Progenitor cell of endocrine pancreas (in vitro differentiated cells): ENCODE measurements at places on chromosomes 2 and 18.

GRCh38 chr2:1567556-1568344 is 154.5 kb downstream of the TPO start:
- DNase-seq, result no peak
- H3K27ac ChIP-seq, result no peak overlapping the region
- H3K36me3 ChIP-seq, result no peaks in the 10 kb centered on the region
- peaks cover 3% of the 10 kb centered on the region for H3K27me3 ChIP-seq
- H3K4me1 ChIP-seq, result no peaks in the 10 kb centered on the region

DNA sequence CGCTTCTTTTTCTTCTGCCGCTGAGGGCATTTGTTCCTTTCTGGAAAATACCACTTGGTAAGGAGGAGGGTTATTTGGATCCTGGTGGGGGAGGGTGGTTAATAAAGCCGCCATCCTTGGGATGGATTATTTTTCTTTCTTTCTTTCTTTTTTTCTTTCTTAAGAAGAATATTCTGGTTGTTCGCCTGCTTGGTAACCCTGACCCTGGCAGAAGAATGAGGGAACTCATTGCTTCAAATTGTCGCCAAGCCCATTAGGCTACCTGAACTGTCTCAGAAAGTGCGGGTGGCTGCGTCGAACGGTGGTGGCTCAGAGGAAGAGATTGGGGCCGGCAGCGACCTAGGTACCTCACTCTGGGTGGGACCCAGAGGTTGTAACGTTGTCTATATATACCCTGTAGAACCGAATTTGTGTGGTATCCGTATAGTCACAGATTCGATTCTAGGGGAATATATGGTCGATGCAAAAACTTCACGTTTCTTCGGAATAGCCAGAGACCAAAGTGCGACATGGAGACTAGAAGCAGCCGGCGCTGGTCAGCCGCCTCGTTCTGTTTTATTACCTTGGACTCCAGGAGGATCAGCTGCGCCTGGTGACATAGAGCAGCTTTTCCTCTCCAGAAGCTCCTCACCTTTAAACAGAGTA is 1.3 kb upstream of the HOXD4 start:
- no peak overlapping the region for H3K27ac ChIP-seq
- H3K36me3 ChIP-seq, result no peaks in the 10 kb centered on the region
- no peak for DNase-seq

DNA sequence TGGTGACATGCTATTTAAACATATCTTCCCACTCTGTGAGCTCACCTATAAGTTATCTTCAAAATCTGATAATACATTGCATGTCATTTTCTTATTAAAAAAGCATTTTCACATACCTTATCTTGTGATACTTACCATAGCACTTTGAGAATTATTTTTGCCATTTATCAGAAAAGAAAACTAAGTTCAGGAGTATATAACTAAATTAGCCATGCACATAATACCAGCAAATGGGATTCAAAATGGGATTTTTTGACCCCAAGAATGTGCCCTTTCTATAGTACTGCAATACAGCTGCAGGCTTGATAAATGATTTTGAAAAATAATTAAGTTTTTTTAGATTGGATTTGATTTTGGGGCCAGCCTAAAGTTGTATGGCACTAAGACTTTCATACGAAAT is 41.2 kb downstream of the SLC8A1 start:
- no peak overlapping the region for H3K4me3 ChIP-seq
- H3K27ac ChIP-seq, result no peak overlapping the region

DNA sequence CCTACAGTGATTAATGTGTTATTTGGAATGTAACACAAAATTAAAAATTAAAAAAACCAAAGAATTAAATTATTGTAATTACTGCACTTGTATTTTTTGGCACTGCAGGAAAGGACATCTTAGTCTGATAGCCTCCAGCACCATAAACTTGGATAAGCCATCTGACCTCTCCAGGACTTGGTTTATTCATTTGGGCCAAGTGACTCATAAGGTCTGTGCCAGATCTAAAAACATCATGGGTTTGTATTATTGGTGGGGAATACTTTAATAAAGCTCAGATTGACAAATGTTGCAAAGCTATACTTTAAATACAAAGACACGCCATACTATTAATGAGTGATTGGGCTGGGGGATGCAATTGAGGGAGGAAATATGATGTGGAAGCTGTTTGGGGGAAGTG is 225.2 kb downstream of the ZNF521 start:
- H3K4me3 ChIP-seq, result no peak overlapping the region
- DNase-seq, result no peak
- H3K36me3 ChIP-seq, result peaks cover 4% of the 10 kb centered on the region
- H3K27me3 ChIP-seq, result peaks cover 3% of the 10 kb centered on the region

DNA sequence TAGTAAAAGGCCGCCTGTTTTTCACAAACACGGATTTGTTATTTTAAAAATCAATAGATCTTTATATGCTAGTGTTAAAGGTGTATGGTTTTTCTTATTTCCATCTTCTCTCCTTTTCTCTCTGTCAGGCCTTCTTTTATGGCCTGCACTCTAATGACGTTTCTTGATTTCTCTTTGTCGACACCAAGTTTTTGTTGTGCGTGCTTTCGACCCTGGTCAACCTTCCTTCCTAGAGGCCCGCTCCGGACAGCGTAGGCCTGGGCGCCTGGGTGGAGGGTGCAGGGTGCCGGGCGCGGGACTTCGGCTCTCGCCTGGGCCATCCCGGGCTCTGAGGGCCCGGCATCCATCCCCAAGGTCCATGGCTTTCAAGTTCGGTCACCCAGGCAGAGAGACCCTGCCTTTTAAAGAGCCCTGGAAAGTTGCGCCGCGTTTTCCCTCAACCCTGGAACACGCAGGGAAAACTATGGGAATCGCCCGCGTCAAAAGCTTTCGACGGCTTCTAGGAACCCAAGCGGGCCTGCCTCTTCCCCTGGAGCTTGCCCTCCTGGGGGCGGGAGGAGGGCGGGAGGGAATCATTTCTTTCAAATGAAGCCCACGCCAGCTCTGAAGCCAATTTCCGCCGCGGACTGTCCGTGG is 4.1 kb upstream of the SATB2 start:
- no peak overlapping the region for H3K4me3 ChIP-seq
- H3K27me3 ChIP-seq, result peaks cover 78% of the 10 kb centered on the region
- peak overlapping the region; percentile 42 for H3K27ac ChIP-seq
- H3K4me1 ChIP-seq, result peaks cover 11% of the 10 kb centered on the region
- no peak for DNase-seq

DNA sequence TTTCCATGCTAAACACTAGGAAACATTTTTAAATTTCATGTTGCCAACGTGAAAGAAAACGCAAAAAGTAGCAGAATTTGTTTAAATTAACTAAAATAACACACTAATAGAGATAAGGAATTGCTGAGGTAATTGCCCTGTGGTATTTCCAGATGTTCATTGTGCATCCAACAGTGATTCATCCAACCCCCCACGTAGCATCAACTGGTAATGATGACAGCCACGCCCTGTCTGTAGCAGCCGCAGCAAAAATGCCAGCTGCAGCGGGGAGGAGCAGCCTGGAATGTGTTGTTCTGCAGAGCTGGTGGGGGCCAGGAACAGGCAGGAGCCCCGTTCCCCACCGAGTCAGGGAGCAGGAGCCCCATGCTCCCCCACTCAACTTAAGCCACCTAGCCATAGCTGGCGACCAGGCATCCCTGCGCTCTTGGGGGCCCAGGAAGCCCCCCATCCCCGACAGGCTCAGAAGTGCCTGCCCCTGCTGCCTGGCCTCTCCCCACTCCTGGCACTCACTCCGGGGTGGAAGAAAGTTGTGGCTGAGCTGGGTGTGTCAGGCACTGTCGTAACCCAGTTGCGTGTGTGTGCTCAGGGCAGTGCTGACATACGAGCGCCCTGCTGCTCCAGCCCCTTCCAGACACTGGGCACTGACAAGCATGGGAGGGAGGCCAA is 695.1 kb upstream of the ACVR2A start:
- H3K27me3 ChIP-seq, result no peaks in the 10 kb centered on the region
- no peaks in the 10 kb centered on the region for H3K36me3 ChIP-seq
- no peak overlapping the region for H3K27ac ChIP-seq
